Fibroblast of the conjunctiva (primary cell): ENCODE measurements at places on chromosomes 2 and 18.

- peak; percentile 68 for DNase-seq
Measured at GRCh38 chr2:74833418-74834233, at the start of gene HK2. TSS of gene HK2 (plus strand) at chr2:74834127. CDS start at chr2:74834581, 454 bp downstream.

GRCh38 chr2:59232394-59233165 lies 991.5 kb upstream of the FANCL start:
- no peak for DNase-seq

DNA sequence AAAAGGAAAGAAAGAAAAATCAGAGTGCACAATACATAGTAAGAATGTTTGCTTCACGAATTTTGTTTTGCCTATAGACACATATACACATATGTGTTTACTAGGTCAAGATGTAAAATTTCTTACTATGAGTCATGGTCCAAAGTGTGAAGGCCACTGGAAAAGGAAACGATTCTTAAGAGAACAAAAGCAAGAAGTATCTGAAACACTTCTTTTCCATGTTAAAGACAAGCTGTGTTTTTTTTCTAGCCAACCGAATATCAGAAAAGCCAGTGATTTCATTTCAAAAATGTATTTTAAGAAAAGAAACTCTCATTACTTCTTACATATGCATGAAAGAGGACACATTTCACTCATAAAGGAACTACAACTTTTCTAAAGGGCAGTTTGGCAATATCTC lies 24.9 kb downstream of the PECR start:
- no peak for DNase-seq

- peak; percentile 95 for DNase-seq
Measured at GRCh38 chr2:237662671-237663093, 35.3 kb downstream of the LRRFIP1 start.

GRCh38 chr2:135942936-135943688 lies 42.3 kb downstream of the DARS1 start:
- DNase-seq = no peak

- DNase-seq = no peak
Measured at GRCh38 chr18:50172367-50172766, 22.6 kb downstream of the MYO5B start.
